Naive thymus-derived CD4-positive, alpha-beta T cell (primary cell): ENCODE measurements at places on chromosomes 5 and 9. TPM values are rescaled to one million over a fixed set of nuclear protein-coding genes. Genes with fewer than 3 reads are reported as not detected.

Gene CORO2A
- 3.0 and 3.4 TPM in 2 replicates for total RNA-seq

Gene TLX3
- total RNA-seq = not detected

Gene RNF208
- 4.3 and 6.1 TPM in 2 replicates for total RNA-seq

Gene BHMT2
- total RNA-seq = not detected

Gene DDX4
- not detected for total RNA-seq
